ENCODE measurements at places on chromosomes 7 and 10.
A peak's percentile ranks its signal among the peaks of the same experiment; 100 is the strongest.

GRCh38 chr10:118333871-118334270 is 8.3 kb downstream of the FAM204A start:
- no peak for DNase-seq

GRCh38 chr10:124225029-124225466 is 131.7 kb upstream of the CHST15 start:
- no peak for DNase-seq

GRCh38 chr10:5514226-5514850 is 10.4 kb upstream of the CALML3 start:
- DNase-seq = no peak

DNA sequence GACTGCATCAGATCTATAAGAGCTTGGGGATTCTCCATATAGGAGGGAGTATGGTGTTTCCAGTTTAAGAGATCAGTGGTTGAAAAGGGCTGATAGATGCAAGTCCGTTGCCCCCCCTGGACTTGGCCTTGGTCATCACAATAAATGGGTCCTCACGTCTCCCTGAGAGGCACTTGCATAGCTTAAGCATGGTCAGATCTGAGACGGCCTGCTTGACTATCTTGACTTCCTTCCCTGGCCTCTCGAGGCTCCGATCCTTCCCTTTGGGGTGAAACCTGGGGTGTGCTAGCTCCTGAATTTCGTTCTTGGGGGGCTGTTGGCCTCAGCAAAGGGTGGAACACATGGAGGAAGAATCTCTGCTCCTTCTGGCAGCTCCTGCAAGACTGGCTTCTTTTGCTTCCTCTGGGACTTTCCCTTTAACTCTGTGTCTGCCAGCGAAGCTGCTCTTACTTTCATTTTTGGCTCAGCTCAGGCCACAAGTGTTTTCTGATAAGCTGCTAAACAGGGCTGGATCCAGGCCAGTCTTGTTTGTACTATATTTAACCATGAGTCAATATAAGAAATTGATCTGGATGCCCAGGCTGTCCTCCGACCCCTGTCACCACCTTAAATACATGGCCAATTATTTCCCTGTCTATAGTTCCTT is 11.2 kb upstream of the ZNF485 start:
- peak; percentile 92 for DNase-seq

DNA sequence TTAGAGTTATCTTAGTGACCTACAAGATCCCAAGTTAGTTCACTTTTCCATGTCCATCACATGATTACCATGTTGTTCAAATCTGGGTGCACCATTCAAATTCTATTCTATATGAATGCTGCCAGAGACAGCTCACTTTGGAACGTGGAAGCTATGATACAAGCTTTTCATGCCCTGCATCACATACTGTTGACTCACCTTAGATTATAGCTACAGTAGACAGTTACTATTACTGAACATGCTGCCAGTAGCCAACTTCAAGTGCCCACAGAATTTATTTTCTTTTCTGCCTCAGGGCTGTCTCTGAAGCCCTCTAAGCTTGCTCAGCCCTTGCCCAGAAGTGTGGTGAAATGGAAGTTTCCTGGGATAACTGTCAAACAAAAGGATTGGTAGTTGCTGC is 231.1 kb downstream of the GPR158 start:
- no peak for DNase-seq

DNA sequence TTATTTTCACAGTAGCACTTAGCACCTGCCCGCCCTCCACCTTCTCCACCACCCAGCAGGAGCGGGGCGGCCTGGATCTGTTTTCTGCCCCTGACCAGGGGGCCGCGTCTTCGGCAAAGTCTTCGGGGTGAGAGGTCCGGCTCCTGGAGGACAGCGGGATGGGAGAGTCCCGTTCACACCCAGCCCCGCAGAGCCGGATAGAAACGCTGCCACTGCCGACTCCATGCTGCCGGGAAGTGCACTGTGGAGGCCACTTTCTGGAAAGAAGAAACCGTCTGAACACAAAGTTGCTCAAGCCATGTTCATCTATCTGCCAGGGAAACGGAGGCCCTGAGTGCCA is 14.5 kb upstream of the ZNF273 start:
- DNase-seq = no peak

DNA sequence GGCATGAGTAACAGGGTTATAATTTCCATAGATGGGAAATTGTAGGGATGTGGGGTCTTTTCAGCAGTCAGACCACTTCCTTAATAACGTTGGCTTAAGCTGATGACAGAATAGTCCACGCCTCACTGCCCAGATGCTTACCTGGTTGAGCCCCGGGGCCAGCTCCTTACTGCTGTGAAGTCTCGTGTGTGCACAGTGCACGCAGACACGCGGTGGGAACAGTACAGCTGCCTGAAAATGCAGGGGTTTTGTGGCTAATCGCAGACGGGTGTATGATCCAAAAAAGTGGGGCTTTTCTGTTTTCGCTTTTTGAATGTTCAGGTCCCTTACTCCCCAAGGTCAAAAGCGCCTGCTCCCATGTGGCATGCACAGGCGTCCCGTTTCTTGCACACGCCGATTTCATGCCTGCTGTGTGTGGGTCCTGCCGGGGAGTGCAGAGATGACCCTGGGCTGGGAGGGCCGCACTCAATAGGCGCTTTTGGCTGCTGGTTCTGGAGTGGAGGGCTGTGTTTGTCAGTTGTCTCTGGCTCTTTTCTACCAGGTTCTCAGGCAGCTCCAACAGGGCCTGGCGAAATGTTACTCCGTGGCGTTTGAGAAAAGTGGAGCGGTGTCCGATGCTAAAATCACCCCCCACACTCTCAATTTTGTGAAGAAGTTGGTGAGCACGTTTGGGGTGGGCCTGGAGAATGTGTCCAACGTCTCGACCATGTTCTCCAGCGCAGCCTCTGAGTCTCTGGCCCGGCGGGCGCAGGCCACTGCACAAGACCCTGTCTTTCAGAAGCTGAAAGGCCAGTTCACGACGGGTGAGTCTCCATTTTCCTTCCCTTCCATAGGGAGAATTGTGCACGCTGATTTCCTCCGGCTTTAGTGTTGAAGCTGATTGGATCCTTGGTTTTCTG is 116.0 kb downstream of the TRRAP start:
- peak; percentile 73 for DNase-seq

- DNase-seq = no peak
Measured at GRCh38 chr7:135366843-135367508, 133.3 kb downstream of the STRA8 start.

DNA sequence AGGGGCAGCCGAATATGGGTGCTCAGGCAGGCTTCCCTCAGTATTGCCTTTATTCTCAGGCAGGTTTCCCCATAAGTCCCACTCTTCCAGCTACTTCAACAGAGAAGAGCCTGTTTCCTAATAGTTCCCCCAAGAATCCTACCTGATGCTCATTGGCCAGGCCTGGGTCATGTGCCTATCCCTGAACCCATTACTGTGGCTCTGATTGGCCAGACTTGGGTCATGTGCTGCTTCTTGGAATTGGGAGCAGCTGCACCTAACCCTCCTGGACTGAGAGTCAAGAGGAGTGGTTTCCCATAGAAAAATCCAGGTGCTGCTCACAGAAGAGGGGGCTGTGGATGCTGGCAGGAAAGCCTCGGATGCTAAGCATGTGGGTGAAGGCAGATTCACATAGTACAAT is 21.7 kb downstream of the OPALIN start:
- DNase-seq = no peak

GRCh38 chr7:51198654-51199053 is 118.0 kb downstream of the COBL start:
- no peak for DNase-seq

DNA sequence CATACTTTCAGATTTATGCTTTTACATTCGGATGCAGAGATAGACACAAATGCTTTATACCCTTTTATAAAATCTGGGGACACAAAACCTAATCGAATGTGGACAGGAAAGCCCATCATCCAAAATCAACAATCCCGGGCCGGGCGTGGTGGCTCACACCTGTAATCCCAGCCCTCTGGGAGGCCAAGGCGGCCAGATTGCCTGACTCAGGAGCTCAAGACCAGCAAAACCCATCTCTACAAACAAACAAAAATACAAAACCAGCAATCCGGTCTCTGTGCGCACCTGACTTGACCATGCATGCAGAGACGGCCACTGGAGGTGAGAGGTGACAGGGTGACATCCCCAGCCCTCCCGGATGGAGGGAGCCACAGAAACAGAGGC is 13.5 kb downstream of the COBL start:
- DNase-seq = no peak

GRCh38 chr7:46224363-46224762 is 303.3 kb upstream of the IGFBP3 start:
- no peak for DNase-seq

GRCh38 chr7:88357294-88357693 is 50.6 kb upstream of the STEAP4 start:
- DNase-seq = peak; percentile 11

DNA sequence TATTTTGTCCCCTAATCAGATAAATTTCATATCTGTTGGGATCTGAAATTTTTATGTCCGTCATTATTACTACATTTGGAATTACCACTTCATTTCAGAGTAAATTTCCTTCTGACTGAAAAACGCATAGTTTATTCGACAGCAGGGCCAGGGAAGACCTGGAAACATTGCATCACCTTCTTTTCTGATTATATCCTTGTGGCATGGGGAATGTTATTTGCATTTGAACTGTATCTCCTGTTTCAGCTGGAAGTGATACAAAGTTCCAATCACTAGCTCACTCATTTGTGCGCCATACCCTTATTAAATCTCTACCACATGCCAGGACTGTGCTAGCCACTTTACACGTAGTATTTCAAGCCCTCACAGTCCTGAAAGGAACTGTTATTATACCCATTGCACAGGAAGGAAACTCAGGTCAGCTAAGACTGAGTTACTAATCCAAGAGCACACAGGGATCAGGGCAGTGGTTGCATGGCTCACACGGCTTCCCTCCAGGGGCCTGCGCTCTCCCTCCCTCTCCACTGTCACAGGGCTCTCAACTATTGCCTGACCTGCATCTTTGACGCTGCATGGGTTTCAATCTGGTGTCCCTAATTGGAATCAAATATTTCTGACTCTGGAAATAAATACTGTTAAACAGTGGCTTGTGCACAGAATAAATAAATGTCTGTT is 84.4 kb upstream of the NANOS1 start:
- DNase-seq = no peak

DNA sequence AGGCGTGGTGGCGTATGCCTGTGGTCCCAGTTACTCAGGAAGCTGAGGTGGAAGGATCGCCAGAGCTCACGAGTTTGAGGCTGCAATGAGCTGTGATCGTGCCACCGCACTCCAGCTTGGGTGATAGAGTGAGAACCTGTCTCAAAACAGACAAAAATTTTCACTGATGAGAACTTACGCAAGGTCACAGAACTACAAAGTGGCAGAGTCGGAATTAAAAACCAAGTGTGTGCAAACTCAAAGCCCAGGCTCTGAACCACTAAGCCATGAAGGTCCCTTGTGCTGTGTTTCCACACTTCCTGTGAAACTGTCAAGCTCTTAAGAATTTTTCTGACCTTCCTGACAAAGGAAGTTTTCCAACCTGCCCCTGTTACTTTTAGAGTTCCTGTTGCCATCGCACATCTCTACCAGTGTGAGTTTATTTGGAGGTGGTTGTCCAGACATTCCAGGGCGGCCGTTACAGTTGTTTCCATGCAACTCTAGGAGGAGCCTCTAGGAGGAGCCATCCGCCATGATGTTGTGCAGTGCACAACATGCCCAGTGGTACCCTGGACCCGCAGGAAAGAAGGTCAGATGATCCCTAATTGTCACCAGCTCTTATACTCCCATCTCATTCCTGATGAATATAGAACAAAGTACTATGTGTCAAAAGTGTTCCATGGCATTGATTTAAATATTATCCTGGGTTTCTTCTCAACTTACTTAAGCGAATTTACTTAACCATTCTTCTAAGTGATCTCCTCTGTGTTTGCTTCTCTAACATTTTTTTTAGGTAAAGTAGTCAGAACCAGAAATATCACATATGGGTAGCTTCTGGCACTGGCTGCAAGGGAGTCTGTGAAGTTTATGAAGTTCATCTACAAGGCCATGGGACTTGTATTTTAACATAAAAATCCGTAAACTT is 49.0 kb upstream of the LYZL1 start:
- peak; percentile 48 for DNase-seq

DNA sequence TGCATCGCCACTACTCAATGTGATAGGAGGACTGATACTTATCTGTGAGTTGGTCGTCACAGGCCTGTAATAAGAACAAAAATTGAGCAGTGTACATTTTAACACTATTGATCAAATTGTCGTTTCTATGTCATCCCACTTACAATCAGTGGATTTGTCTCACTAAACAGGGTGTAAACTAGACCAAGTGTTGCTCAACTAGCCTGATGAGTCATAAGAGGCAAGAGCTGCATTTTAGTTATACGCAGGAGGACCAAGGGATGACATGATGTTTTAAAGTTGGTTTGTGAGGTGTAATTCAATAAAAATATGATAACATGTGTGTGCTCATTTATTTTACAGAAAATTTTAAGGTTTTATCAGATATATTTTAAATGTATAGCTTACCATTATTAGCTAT is 1239.2 kb downstream of the REEP3 start:
- DNase-seq = no peak

Measured in GM12865 (cell line).